ENCODE measurements at places on chromosomes 5 and 9.
A peak's percentile ranks its signal among the peaks of the same experiment; 100 is the strongest.

DNA sequence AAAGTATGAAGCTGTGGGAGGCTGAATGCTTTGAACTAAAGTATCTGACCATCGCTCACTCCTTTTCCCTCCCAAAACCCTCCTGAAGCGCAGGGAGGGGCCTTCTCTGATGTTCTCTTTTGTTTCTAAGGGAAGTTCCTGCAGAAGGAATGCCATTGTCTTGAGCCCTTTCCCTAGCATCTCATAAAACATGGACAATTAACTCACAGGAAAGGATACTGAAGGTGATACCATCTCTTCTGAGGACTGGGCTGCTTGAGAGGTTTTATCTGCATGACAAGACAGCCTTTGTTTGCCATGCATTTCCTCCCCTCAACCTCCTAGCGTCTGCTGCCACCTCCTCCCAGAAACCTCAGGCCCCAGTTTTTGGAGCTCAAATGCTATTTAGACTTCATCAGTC, 4.3 kb upstream of the RMND5B start:
- DNase-seq = no peak

GRCh38 chr5:150778517-150779396, at the start of gene SMIM3:
TSS of gene SMIM3 (plus strand) at chr5:150778757. CDS start at chr5:150795441, 16,684 bp downstream.
- peak; percentile 67 for DNase-seq

DNA sequence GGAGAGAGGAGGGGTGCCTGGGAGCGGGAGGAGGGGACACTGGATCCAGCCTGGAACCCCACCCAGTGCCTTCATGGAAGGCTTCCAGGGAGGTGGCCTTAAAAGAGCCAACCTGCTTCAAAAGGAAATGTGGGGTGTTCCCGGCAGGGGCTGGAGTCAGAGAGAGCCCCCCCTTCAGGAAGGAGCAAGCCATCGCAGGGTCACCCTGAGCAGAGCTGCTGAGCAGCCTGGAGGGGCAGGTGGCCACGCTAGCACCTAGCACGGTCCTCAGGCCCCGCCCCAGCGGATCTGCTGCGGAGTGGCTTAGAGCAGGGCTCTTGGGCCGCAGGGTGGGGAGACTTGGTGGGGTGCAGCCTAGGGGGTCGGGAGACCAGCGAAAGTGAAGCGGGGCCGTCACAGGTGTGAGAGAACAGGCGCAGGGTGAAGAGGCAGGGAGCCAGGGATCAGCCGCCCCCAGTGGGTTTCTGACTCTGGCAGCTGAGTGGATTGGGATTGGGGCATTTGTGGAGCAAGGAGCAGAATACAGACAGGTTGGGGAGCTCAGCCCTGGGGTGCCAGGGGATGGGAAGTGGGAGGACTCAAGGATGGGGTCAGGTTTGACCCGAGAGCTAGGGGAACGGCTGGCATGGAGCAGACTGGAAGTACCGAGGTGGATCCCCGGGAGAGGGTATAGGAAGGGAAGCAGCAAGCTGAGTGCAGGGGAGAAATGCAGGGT, 1.5 kb downstream of the LCN2 start:
- no peak for DNase-seq

- no peak for DNase-seq
Observed at GRCh38 chr9:105881021-105881420, 186.7 kb downstream of the TMEM38B start.

- DNase-seq = no peak
Observed at GRCh38 chr5:163505049-163505367, 411 bp upstream of the MAT2B start.

- peak; percentile 22 for DNase-seq
Observed at GRCh38 chr9:94860678-94861588, 134.4 kb downstream of the AOPEP start.

DNA sequence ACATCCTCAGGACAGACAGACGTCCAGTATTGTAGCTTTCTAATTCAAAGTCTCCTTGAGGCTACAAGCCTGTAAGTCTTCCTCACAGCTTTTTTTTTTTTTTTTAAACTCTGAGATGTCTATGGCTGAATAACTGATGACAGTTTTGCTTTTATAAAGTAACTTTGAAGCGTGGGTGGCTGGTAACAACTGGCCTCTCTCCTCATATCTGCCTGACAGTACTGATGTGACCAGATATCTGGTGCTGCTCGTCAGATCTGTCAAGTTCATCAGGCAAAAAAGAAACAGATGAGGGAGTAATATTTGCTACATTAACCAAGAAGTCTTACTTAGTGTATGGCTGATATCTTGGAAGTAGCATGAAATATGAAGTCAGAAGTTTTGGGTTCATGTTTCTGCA, 72.6 kb downstream of the GDNF start:
- no peak for DNase-seq

DNA sequence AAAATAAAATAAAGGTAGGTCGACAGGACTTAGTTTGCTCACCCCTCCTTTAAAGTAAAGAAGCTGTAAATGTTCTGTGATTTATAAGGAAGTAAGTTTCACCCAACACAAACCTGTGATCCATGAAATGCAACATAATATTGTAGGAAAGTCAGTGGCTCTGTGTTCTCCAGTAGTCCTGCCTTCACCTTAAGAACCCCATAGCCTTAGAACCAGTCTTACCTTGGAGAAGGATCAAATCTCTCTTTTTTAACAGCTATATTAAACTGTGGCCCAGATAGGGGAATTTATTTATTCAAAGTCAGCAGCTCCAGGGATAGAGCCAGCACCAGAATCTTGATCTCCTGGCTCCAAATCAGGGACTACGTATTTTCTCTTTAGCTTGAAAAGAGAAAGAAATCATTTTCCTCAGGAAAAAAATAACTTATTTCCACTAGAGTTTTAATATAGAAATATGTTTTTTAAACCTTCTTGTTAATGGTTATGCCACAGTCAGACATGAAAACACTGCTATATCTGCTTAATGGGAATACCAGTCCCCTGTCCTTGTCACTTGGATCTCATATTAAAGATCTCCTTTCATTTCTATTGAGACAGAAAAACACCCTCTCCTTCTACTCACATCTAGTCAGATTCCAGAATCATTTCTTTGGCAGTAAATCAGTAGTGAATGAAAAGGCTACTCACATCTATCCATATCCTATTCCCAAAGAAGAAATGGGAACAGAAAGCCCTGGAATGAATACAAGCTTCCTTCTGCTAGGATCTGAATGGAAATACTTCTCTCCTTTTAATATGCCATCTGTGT, 269.2 kb upstream of the TNC start:
- DNase-seq = no peak

DNA sequence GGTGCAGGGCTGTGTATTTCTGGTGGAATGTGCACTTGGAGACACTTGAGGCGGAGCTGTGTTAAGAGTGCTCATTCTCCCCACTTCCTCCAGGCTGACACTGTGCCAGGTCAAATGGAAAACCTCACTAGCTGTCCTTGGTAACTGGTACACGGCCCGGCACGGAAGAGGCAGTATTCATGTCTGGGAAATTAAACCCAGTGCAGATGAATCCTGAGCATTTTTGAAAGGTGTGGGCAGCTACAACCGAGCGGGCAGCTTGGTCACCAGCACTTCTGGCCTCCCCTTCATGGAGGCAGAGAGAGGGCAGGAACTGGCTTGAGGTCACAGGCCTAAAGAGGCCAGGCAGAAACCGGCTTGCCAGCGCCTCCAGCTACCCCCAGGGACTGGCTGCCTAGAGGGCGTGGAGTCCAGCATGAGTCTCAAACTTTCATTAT, 1.6 kb downstream of the CLPTM1L start:
- no peak for DNase-seq

DNA sequence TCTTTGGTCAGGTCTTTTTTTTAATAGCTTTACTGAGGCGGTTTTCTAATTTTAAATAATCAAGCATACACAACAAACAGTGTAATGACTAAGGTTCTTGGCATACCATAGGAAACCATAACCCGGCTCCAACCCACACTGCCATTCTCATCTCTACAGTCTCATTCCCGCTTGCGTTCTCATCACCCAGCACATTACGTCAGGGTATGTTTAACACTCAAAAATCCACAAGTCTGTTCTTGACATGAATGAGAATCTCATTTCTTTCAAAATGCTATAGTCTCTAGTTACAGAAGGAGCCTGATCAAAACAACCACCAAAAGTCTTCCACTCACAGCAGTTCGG, 505 bp downstream of the C5orf34 start:
- DNase-seq = peak; percentile 30

DNA sequence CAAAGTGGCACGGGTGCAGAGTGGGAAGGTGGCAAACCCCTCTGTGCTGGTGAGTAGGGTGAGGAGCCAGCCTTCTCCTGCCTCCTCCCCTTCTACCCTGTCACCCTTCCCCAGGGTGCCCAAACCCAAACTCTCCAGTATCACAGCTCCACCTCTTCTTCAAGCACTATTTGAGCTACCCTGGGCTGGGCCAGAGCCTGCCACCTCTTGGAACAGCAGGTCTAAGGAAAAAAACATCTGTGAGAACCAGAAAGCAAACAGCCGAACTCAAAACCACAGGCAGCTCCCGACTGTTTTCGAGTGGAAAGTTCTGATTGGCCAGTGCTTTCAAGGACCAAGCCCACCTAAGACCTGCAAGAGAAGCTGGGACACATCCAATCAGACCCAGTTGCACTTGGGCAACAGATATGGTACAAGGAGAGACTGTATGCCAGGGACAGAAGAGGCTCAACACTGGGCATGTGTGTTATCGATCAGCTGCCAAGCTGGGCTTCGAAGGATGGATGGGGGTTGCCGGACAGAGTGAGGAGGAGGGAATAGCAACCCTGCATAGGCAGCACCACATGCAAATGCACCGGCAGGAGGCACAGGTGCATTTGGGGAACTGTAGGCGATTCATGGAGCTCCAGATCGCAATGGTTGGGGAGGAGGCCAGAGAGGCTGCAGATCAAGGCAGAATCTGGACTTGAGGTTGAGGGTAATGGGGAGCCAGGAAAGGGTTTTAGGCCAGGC, 19.7 kb downstream of the ACSL6 start:
- no peak for DNase-seq

GRCh38 chr5:80835128-80835527, 125.0 kb upstream of the RASGRF2 start:
- no peak for DNase-seq

All from stimulated activated CD4-positive, alpha-beta T cell treated with anti-CD3 and anti-CD28 coated beads, Interleukin-4, amount 100 ng/mL, for 4 hours (primary cell).